IPS DF 6.9 (cell line): ENCODE measurements at places on chromosomes 13 and 19.

DNA sequence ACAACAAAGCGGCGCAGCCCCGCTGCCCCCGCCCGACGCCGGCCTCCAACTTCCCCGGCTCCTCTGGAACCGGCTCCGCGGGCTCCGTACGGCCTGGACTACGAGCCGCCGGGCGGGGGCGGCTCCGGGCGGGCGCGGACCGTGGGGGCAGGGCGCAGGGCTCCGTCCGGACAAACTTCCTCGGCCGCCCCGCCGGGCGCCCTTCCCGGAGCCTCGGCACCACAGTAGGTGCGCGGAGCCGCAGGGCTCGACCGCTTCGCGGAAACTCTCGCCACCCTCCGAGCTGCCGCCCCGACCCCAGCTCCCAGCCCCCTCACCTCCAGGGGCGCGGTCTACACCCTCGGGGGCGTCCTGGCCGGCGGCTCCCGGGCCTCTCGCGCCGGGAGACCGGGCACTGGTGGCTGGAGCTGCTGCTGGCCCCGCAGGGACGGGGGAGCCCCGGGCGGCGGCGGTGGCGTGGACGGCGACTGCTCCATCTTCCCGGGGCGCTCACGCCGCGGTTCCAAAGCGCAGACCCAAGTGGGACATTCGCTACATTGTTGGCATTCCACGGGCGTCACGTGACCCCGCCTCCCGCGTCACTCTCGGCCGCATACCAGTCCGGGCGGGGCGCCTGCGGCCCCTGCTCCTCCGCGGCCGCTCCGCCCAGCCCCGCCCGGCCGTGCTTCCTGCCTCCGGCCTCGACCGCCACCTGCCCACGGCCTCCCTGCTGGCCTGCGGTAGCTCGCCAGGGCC, at the start of gene LATS2:
LATS2 (minus strand) TSS at position 558 of the 735 bp plus-strand sequence. CDS start 15,560 bp downstream, outside the sequence.
- DNase-seq, result peak; percentile 85

GRCh38 chr19:5889288-5889971, 14.2 kb downstream of the NDUFA11 start:
- no peak for DNase-seq

- DNase-seq, result no peak
Observed at GRCh38 chr13:109156181-109156935, 526.9 kb downstream of the MYO16 start.

DNA sequence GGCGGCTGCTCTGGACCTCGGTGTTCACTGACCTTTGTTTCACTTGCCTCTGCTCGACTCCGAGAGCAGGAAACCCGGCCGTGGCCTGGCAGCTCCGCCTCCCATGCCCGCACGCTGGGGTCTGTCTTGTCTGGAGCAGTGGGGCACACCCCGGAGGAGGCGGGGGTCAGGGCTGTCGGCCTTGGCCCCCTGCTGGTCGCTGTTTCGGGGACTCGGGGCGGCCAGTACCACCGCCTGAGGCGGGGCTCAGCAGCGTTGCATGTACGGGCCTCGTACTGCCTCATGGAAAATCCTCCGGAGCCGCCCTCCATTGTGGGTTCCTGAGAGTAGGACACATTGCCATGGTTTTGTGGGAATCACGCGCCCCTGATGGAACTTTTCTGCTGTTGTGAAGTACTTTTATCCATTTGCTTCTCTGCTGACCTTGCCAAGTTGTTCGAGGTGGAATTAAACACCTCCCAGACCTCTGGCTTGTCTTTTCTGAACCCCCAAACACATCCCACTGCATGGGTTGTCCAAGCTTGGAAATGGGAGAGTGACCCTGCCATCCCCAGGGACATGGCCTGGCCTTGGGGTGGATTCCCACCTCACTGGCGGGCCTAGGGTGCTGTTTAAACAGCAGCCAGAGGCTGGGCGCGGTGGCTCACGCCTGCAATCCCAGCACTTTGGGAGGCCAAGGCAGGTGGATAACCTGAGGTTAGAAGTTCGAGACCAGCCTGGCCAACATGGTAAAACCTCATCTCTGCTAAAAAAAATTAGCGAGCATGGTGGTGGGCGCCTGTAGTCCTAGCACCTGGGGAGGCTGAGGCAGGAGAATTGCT, 5.5 kb upstream of the NDUFS7 start:
- DNase-seq, result no peak

GRCh38 chr13:101383595-101383994, 32.7 kb downstream of the NALCN start:
- DNase-seq, result no peak

GRCh38 chr13:114108141-114108761, 24.2 kb downstream of the RASA3 start:
- no peak for DNase-seq

DNA sequence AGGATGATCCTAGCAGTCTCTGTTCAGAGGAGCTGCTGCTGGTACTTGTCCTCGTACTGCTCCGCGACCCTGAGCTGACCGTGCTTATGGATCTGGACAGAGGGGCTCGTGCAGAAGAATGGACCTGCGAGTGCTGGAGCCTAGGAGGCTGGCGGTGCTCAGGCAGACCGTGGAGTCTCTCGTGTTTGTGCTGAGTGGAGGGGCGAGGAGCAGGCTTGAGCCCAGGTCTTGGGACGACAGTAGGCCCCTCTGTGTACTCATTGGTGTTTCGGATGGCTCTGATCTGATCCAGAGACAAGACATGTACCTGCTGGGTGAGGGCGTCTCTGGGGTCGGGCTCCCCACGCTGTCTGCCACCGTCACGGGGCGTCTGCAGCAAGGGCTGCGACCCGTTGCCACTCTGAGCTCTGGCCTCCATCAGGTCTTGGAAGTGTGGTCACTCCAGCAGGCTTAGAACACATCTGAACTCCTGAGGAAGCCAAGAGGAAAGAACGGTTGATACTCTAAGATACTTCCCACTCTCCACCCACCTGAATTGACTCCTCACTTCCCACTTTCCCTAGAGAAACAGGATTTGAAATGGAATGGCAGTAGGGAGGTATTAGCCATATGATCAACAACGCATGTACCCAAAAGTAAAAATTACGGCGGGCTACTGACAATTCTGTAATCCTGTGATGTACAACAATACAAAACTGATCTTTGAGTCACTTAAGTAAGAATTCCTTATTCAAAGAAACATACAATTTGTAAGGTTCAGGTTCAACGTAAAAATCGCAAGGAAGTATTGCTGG, 3.4 kb downstream of the SPRY2 start:
- no peak for DNase-seq

DNA sequence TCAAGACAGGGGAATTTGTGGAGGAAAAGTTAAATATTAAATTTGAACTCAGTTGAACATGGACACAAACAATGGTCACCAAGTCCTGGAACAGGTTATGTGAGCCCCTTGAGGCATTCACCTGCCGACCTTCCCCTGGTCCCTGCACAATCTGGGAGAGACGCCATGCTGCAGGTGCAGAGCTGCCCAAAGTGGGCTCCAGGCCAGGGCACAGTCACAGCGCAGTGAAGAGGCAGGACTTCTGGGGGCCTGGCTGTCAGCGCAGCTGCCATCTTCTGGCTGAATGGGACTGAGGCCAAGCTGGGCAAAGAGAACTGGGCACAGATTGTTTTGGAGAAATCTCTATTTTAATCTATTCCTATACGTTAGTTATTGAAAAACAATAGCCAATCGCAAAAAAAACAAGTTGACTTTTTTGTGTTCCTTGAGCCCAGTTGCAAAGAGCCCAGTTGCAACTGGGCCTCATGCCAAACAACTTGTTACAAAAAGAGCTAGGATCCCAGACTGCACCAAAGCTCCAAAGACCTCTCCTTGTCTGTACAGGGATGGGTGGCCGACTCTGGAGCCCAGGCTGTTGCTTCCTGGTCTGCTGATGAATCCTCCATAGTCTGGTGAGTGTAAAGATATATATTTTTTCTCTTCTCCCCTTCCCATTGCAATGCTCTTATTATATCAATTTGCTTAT, 1.2 kb upstream of the ZNF626 start:
- no peak for DNase-seq

DNA sequence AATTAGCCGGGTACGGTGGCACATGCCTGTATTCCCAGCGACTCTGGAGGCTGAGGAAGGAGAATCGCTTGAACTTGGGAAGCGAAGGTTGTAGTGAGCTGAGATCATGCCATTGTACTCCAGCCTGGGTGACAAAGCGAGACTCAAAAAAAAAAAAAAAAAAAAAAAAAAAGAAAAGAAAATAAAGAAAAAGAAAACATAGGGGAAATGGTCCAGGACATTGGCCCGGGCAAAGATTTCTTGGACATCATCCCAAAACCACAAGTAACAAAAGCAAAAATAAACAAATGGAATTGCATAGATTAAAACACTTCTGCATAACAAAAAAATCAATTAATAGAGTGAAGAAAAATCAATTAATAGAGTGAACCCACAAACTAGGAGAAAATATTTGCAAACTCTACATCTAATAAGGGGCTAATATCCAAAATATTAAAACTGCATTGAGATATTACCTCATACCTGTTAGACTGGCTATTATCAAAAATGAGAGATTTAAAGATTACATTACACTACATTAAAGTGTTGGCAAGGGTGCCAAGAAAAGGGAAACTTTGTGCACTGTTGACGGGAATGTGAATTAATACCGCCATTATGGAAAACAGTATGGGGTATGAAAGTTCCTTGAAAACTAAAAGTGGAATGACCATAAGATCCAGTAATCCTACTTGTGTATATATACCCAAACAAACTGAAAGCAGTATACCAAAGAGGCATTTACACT, 18.5 kb upstream of the ABCC4 start:
- no peak for DNase-seq

DNA sequence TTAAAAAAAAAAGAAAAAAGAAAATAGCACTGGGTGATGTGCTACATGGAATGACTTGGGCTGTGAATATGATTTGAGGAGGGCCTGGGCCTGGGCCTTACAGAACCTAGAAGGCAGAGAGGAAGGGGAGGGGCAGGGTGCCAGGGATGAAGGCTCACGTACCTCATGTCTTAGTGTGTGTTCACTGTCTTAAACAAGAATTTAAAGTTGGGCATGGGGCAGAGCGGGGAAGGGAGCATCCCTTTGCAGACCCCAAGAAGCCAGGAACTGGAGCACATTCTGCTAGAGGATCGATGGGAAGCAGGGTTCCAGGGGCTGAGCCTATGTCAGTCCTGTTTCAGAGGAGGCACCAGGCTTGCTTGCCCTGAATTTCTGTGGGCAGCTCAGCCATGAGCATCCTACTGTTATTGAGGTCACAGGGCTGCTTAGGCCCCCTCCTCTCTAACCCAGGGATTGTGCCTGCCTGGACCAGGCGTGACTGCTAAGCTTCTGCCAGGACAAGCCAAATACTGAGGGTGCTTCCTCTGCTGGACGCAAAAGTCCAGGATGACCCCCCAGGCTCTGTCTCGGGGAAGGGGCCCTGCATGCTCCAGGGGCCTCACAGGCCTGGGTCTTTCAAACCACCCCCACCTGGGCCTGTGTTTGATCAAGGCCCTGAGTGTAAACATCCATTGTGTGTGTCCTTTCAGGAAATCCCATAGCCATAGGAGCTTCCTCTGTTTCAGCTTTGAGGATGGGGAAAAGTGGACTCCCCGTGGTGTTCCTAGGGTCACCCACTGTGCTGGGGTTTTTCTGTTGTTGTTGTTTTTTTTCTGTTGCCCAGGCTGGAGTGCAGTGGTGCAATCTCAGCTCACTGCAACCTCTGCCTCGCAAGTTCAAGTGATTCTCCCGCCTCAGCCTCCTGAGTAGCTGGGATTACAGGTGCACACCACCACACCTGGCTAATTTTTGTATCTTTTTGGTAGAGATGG, 4.8 kb downstream of the LSR start:
- DNase-seq, result no peak

DNA sequence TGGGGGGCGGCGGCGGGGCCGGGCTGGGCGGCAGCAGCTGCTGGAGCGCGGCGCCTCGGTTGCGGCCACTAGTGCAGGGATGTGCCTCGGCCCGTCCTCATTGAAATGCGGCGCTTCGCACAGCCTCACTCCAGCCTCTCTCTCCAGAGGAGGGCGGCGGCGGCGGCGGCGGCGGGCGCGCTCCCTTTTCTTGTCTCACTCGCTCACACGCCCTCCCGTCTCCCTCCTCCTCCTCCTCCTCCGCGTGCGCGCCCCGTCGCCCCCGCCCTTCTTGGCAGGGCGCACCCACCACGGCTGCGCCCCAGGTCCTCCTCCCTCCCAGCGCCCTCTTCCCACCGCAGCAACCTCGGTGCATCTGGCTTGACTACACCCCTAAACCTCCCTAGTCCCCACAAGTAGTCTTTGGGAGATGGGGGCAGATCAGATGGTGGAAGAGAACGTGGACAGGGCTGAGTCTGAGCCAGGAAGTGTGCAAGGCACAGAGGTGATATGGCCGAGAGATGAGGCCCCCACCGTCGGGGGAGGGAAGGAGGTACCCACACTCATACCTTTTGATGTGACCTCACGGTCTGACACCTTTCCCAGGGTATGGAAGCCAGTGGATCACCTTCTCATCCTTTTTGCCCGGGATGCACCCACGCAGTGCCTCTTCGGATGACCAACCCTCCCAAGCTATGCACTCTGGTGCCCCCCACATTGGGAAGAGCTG, at the start of gene DCLK1:
DCLK1 (minus strand) TSS at position 161 of the 709 bp plus-strand sequence.
- DNase-seq, result no peak

DNA sequence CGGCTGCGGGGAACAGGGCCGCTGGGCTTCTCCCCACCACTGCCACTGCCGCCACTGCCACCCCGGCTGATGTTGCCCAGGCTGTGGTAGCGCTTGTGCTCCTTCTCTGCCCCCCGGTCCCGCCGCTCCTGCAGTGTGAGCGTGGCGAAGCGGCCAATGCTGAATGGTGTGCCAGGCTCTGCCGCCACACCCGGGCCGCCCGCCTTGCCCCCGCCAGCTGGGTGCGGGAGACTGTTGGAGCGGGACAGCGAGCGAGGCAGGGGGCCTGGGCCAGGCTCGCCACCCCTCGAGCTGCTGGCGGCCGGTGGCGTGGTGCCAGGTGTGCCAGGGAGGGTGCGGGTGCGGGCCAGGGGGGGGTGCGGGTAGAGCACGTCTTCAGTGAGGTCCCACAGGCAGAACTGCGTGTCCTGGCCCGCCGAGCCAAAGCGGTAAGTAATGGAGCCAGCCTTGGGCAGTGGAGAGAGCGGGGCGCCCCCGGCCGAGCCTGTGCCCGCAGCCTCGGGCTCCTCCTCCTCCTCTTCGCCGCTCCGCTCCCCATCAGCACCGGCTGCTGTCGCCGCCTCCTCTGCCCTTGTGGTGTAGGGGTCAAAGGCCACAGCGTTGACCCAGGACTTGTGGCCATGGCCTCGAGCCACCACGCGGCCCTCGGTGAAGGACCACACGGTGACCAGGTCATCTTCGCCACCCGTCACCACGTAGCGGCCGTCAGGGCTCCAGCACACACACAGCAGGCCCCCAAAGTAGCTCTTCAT, 3.7 kb upstream of the DMPK start:
- DNase-seq, result no peak

GRCh38 chr19:19077103-19077502, 13.3 kb downstream of the SLC25A42 start:
- no peak for DNase-seq

- DNase-seq, result no peak
Observed at GRCh38 chr19:8001651-8001994, 3.8 kb downstream of the ELAVL1 start.

DNA sequence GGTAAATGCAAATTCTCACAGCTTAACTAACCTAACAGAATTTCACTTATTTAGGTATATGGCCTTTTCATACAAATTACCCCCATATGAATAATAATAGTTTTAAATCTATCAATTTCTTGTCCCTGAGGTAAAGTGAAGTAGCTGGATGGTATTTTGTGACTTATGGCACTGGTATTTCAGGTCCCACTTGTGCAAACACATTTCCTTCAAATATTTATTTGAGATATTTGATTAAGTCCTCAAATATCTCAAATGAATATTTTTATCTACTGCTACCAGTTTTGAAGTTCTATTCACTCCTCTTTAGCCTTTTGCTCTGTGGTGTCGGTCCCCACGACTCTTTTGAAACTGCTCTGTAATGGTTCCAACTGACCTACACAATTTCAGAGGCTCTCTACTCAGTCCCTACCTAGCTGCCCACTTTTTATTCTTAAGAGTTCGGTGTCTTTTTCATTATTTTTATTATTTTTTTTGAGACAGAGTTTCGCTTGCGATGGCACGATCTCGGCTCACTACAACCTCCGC, 59.6 kb upstream of the ZDHHC20 start:
- DNase-seq, result no peak
